Uterine smooth muscle cell (primary cell): ENCODE measurements at places on chromosomes 7 and 10. TPM values are rescaled to one million over a fixed set of nuclear protein-coding genes. Genes with fewer than 3 reads are reported as not detected.

The LIPJ gene
- total RNA-seq, result not detected in 2 replicates

The SFXN4 gene
- 11.6 and 13.8 TPM in 2 replicates for total RNA-seq

The GPR37 gene
- total RNA-seq, result 1.5 and 2.0 TPM in 2 replicates

The ITPRID1 gene
- not detected in 2 replicates for total RNA-seq

The C10orf120 gene
- not detected in 2 replicates for total RNA-seq

The MMP21 gene
- under 0.01 TPM in 1 of 2 replicates, not detected in the other for total RNA-seq

The EBF3 gene
- 0.12 and 1.3 TPM in 2 replicates for total RNA-seq

The RAB19 gene
- not detected in 2 replicates for total RNA-seq

The ENTPD1 gene
- under 0.01 TPM in 1 of 2 replicates, not detected in the other for total RNA-seq

The ZNF503 gene
- total RNA-seq, result 5.8 and 6.6 TPM in 2 replicates

The RPEL1 gene
- total RNA-seq, result under 0.01 and 0.11 TPM in 2 replicates

The PARD3 gene
- 74.6 and 81.5 TPM in 2 replicates for total RNA-seq

The NKX1-2 gene
- not detected in 2 replicates for total RNA-seq

The KNDC1 gene
- total RNA-seq, result 1.3 and 3.2 TPM in 2 replicates

The NUTM2A gene
- total RNA-seq, result 0.62 TPM in 1 of 2 replicates, not detected in the other

The MBLAC1 gene
- total RNA-seq, result 2.6 and 3.1 TPM in 2 replicates

The HIBADH gene
- total RNA-seq, result 58.9 and 81.4 TPM in 2 replicates
